Natural killer cell (primary cell): ENCODE measurements at places on chromosomes 6 and 20. TPM values are rescaled to one million over a fixed set of nuclear protein-coding genes. Genes with fewer than 3 reads are reported as not detected.

Gene MAK
- total RNA-seq, result 0.41 TPM

Gene IMPG1
- not detected for total RNA-seq

Gene CENPW
- 2.5 TPM for total RNA-seq

Gene MACROD2
- not detected for total RNA-seq

Gene RAET1L
- not detected for total RNA-seq

Gene ELOVL4
- total RNA-seq, result not detected
